Cardiac muscle cell (in vitro differentiated cells and primary cell): ENCODE measurements at places on chromosomes 3 and 15.
A peak's percentile ranks its signal among the peaks of the same experiment; 100 is the strongest.

DNA sequence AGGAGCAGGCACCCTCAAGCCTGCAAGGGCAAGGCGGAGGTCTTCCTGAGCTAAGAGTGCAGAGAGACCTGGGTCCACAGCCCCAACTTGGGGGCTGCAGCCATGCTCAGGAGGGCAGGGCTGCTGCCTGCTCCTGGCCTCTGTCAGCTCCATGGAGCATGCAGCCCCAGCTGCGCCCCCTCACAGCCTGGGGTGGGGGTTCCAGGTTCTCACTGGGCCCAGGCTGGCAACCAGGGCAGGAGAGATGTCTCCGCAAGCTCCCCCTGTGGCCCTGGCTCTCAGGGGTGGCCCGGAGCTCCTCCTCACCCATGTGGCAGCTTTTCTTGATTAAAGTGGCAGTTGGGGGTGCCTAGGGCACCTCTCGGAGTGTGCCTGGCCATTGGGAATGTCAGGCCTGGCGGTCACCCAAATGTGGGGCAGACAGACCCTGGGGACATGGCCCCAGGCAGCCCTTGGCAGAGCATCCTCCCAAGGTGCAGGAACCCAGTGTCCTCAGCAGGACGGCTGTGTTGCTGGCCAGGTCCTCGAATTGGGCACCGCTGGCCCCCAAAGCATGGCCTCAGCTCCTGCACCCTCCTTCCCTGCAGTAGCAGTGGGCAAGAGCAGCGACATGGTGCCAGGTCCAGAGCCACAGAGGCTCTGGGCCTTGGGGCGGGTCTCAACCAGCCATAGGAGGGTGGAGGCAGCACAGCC is 210.1 kb upstream of the MLF1 start:
- DNase-seq: no peak

- peak; percentile 55 for DNase-seq
Measured at GRCh38 chr3:47661121-47661752, 82.6 kb upstream of the CSPG5 start.

GRCh38 chr3:112486811-112487505 is 12.3 kb downstream of the BTLA start:
- peak; percentile 21 for DNase-seq

DNA sequence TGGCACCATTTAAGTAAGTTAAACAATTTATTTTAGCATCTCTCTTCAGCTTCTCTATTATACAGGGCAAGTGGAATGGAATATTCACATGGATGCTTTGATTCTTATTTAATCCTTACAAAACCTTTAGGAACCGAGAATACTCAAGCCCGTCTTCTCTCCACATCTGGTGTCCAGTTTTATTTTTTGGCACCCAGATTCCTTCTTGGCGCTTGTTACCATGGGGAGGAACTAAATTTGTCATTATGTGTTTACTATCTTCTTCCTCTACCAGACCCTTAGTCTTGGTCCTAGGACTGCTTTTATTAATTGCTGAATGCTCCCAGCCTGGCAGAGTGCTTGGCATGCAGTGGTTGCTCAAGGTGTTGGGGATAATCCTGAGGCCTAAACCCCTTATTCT is 138.8 kb downstream of the CACNA2D3 start:
- DNase-seq: no peak

GRCh38 chr3:48058091-48058490 is 41.9 kb upstream of the MAP4 start:
- no peak for DNase-seq
